ENCODE measurements at places on chromosomes 1 and 21.

GRCh38 chr1:20028125-20028524 lies 41.9 kb upstream of the PLA2G5 start:
- no peak for DNase-seq

DNA sequence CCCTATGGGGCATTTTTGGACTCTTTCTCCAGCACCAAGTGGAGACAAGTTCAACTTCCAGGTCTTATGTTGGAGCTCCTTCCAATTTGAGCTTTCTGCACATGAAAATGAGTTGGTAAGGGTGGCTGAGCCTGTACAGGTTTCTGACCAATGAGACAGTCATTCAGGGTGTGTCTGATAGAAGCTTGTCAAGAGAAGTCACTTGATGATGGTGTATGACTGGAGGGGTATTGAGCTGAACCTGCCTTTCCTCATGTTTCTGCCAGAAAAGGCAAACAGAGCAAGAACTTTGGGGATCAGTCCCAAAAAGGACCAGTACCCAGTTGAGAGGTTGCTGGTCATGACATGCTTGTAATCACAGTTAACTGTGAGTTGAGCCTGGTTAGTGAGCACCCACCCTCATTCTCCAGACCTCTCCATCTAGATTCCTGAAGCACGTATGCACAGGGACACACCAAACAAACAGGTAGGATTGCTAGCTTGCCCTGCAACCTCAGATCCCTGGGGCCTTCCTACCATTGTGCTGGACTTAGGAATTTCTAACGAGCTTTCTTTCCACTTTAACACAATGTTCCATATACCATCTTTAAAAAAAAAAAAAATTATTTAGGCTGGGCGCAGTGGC lies 26.6 kb downstream of the FAM89A start:
- no peak for DNase-seq

DNA sequence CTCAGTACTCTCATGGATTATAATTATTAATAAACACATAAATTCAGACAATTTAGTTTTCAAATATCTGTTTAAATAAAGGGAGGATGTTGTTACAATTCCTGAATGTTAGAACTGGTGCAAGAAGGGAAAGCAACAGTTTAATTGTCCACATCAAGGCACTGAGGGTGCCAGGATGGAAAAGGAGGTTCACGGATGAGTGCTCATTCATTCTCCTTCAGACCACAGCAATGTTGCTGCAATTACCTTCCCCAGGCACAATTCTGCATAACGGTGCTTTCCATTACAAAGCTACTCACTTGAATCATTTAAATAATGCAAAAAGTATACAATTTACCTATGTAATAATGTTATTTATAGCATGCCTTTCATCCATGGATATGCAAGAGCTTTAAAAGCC lies 52.3 kb upstream of the COG2 start:
- DNase-seq, result no peak

GRCh38 chr1:222749927-222750326 lies 12.9 kb downstream of the FAM177B start:
- no peak for DNase-seq

- no peak for DNase-seq
These were observed 28.5 kb upstream of the RLF start for GRCh38 chr1:40132383-40133311.

GRCh38 chr1:224786533-224787250 lies 142.8 kb upstream of the DNAH14 start:
- DNase-seq, result peak; percentile 22

- DNase-seq, result no peak
These were observed at the start of gene RIMKLA for GRCh38 chr1:42380586-42381279. RIMKLA (plus strand) TSS chr1:42380792; CDS start chr1:42380935, 143 bp downstream.

- DNase-seq, result no peak
These were observed 267.3 kb upstream of the DUSP10 start for GRCh38 chr1:222009105-222009730.

DNA sequence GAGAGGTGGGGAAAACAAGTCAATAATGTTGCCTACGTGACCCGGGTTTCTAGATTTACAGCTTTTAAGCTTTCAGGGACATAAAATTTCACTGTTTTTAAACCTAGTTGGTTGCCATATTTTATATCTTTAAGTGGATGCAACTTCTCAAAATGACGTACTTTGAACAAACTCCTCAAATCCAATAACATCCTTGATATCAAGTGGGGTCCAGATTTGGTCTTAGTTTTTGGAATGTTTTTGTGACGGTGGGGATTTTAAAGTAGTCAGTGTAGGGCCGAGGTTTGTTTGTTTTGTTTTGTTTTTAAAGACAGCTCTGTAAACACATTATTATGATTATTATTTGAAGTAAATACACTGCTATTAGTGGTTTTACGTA lies 453 bp downstream of the CDKN2C start:
- DNase-seq, result no peak

- no peak for DNase-seq
These were observed 16.0 kb upstream of the LRIG2 start for GRCh38 chr1:113057006-113057405.

DNA sequence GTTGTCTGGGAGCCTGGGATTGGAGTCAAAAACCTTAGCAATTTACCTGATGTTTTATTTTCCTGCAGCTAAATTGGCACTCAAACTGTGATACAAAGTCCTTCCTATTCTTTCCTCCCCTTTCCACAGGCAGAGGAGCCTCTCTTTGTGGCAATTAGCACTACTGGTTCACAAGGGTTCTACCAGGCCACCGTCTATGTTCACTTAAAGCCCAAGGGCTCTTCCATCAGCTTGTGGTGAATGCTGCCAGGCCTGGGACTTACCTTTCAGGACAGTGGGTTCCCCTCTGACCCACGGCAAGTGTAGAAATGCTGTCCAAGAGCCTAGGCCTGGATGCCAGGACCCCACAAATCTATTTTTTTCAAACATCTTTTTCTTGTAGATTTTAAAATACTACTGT lies 251.9 kb upstream of the B3GALT2 start:
- no peak for DNase-seq

DNA sequence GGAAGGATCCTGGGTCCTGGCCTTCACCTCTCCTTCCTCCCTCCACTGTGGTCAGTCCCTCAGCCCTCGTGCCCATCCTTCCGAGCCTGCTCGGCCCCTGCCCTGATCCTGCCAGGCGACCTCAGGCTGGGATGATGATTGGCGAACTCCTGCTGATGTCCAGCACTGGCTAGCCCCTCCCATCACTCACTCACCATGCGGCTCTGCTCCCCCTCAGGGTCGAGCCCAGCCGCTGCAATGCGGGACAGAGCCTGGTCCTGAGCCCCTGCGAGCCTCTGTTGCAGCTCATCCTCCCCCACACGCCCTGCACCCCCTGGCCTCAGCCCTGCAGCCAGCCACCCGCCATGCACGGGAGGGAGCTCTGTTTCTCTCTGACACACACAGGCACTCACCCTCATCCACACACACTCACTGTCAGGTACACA lies 100.2 kb downstream of the DMRTB1 start:
- DNase-seq, result no peak

DNA sequence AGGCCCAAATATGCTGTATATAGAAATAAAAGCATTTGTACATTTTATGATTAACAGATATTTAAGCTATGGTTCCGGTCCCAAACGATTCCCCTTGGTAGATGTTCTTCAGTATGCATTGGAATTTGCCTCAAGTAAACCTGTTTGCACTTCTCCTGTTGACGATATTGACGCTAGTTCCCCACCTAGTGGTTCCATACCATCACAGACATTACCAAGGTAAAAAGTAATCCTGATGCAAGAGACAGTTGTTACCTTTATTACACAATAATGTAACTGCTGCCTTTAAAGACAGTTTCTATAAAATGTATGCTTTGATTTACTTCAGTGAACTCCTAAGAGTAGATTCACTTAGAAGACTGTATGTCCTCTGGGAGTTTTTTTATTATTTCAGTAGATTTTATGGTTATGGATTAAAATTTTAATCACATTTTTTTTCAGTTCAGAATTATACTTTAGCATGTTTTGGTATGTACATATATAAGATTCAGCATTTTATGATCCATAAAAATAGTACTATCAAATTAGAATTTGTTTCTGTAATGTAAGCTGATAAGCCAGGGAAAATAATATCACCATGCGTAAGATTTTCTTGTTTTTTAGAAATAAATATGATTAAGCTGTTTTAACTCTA lies 96.5 kb downstream of the USP25 start:
- peak; percentile 33 for DNase-seq

DNA sequence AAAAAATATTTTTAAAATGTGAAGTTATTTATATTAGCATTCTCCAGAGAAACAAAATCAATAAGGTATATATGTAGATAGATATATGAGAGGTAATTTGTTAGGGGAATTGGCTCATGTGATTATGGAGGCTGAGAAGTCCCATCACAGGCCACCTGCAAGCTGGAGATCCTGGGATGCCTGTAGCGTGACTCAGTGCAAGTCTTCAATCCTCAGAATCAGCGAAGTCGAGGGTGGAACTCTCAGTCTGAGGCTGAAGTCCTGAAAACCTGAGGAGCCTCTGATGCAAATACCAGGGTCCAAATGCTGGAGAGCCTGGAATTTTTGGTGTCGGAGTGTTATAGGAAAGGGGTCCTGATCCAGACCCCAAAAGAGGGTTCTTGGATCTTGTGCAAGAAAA lies 658.5 kb downstream of the USP25 start:
- DNase-seq, result no peak

DNA sequence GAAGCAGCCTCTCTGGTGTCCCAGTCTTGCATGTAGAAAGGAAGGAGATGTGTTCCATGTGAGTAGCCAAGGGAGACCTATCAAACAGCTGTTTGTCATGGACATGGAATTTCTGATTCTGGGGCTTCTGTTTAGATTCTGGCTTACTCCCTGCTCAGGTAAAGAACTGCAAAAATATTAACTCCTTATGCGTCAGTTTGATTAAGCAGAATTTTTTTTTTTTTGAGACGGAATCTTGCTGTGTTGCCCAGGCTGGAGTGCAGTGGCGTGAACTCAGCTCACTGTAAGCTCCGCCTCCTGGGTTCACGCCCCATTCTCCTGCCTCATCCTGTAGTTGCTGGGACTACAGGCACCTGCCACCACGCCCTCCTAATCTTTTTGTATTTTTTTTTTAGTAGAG lies 6.8 kb downstream of the ARV1 start:
- no peak for DNase-seq

DNA sequence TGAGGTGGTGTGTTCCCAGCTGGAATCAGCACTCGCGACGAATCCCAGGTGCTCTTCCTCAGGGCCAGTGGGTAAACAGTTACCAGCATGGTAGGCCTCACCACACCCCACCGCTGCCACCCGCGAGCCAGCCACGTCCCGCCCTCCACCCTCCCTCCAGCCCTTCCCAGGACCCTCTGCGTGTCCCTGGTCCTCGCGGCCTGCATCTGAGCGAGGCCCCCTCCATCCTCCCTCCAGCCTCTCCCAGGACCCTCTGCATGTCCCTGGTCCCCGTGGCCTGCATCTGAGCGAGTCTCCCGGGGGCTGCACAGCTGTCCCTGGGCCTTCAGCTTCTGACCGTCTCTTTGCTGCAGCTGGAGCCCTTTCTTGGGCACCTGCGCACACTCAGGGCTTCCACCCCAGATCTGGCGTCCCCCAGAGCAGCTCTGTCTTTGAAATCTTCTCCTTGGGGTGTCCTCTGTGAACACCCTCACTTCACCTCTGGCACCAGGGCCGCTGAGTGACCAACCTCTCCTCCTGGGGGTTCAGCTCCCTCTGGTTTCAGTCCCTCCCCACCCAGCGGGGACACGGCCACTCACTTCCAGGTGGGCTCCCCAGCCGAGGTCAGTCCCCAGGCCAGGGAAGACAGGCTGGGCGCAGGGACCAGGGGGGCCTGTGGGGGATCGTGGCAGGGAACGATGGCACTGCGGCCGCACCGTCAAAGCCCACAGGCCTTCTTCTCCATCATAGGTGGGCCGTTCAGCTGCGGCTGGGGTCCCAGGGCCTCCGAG lies 57.8 kb upstream of the COL6A2 start:
- DNase-seq, result no peak

DNA sequence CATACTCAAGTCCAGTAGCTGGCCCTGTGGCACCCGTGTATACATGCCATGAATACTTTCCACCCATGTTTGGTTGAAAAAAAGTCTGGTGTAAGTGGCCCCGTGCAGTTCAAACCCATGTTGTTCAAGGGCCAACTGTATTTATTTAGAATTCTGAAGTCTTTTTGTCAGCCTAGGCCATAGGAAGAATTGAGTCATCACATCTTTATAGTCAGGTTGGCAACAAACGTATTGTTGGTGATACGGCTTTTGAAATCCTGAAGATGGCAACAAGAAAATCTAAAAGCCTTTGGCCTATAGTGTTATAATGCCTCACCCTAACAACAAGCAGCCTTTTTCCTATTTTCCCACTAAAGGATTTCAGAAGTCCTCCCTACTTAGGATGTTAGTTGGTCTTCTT lies 363.6 kb downstream of the PLPP3 start:
- no peak for DNase-seq

DNA sequence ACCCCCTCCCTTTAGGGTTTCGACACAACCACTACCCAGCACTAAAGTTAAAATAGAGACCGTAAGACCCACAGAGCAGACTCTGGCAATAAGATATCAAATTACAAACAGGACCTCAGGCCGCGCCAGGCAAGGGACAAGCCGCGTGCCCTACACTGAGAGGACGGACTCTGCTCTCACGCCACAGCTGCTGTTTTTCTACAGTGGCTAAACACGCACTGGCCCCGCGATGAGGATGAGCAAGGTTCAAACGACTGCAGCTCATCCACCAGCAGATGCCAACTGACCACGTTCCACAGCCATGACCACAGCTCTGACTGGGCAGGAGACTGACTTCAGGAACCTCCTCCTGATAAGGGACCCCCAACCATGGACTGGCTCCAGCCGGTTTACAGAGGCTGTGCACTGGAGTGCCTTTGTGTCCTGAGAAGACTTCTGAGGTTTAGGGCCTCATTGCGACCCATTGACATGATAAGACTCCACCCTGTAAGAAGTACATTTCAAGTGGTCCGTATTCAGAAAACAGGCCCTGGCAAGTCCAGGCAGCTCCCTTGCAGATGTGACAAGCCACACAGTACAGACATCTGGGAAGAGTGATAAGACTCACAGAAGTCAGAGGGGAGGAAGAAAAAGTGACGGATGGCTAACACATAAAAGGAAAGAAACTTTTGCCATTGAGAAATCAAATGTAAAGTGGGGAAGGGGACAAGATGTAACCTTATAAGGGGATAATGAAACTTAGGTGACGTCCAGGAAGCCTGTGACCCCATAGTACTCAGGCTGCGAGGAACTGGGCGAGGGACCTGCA lies 1.5 kb upstream of the KRTAP10-6 start:
- no peak for DNase-seq

- DNase-seq, result no peak
These were observed 14.9 kb downstream of the EIF4G3 start for GRCh38 chr1:21161842-21162241.

DNA sequence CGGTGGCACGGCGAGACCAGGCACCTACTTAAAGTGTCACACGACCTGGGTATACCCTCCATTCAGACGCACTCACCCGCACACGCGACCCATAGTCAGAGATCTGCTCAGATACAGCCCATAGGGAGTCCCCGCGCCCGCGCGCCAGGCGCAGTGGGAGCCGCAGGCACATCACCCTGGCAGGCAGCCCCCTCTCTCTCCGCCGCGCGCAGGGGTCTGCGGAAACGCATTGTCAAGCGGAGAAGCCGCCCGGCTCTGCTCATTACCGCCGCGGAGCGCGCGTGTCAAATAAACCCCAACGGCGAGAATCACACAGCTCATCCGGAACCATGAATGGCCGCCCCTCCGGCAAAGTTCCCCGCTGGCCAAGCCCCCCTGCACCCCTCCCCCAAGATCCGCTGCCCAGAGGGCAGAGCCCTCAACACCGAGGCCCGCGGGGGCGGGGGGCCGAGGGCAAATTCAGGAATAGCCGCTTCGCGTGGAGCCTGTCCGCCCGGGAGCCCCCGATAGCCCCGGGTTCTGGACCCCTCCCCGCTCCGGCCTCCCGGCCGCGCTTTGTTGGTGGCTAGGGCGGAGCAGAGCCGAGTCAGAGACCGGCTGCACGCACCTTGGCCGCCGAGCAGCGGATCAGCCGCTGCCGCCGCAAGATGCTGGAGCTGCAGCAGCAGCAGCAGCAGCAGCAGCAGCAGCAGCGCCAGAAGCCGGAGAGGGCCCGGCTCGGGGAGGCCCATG lies 522 bp downstream of the LRP8 start:
- DNase-seq, result no peak

Data from epithelial cell of prostate (primary cell).